Amniotic epithelial cell (primary cell): ENCODE measurements at places on chromosomes 7 and 10.

- peak; percentile 37 for DNase-seq
Observed at GRCh38 chr7:23067271-23067670, 38.3 kb upstream of the KLHL7 start.

GRCh38 chr7:2065528-2065927, 167.2 kb downstream of the MAD1L1 start:
- DNase-seq: no peak

DNA sequence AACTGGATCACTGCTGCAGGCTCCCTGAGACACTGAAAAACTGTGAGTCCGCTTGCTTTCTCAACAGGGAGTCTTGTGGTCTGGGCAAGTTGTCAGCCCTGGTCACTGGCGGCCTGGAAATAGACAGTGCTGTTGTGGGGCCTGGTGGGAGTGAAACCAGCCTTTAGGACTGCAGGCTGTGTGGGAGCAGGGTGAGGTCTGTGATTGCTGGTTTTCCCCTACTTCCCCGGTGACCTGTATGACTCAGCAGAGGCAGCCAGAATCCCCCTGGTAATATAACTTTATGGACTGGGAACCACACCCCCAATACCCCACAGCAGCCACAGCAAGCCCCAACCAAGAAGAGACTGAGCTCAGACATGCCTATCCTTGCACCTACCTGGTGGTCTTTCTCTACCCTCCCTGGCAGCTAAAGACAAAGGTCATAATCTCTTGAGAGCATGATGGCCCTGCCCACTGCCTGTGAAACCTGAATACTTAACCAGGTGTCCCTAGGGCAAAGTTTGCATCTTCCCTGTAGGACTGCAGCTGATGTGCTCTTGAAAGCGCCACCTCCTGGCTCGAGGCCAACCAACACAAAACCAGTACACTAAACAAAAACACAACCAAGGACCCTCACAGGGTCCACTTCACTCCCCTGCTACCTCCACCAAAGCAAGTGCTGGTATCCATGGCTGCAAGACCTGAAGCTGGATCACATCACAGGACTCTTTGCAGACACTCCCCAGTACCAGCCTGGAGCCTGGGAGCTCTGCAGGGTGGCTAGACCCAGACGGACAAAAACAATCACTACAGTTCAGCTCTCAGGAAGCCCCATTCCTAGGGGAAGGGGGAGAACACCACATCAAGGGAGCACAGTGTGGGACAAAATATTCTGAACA, 7.2 kb upstream of the ADAM22 start:
- DNase-seq: peak; percentile 63

GRCh38 chr7:32639122-32639521, 143.8 kb downstream of the AVL9 start:
- DNase-seq: no peak
